ENCODE measurements at places on chromosomes 1 and 21. TPM values are rescaled to one million over a fixed set of nuclear protein-coding genes. Genes with fewer than 3 reads are reported as not detected.

- peak; percentile 89 for DNase-seq
Measured at GRCh38 chr1:202085682-202086373, 36.9 kb upstream of the GPR37L1 start.

VPS13D gene
- 115 TPM for total RNA-seq

TSPAN2 gene
- 2.6 TPM for total RNA-seq

- no peak for DNase-seq
Measured at GRCh38 chr1:22791831-22792347, 81.2 kb downstream of the EPHB2 start.

HSD11B1 gene
- 7.5 TPM for total RNA-seq

OR10X1 gene
- total RNA-seq: not detected

- DNase-seq: no peak
Measured at GRCh38 chr21:46361935-46362334, 38.0 kb downstream of the PCNT start.

IL24 gene
- total RNA-seq: not detected
